ENCODE measurements at places on chromosomes 6 and 20. TPM values are rescaled to one million over a fixed set of nuclear protein-coding genes. Genes with fewer than 3 reads are reported as not detected.

The SYNDIG1 gene
- not detected for total RNA-seq

The POFUT1 gene
- 42.4 TPM for total RNA-seq

The SIRPD gene
- total RNA-seq, result not detected

The ELOVL4 gene
- 1.3 TPM for total RNA-seq

The ELOVL2 gene
- total RNA-seq, result 6.8 TPM

The KCNB1 gene
- not detected for total RNA-seq

The DYNLRB1 gene
- 190 TPM for total RNA-seq

The DYNLT2 gene
- total RNA-seq, result 0.68 TPM

The SDC4 gene
- 107 TPM for total RNA-seq
